ENCODE measurements at places on chromosomes 4 and X.

- no peak for DNase-seq
Measured at GRCh38 chr4:84224522-84224921, 274.6 kb downstream of the NKX6-1 start.

GRCh38 chr4:27414887-27415731 lies 554.5 kb downstream of the STIM2 start:
- DNase-seq: no peak

DNA sequence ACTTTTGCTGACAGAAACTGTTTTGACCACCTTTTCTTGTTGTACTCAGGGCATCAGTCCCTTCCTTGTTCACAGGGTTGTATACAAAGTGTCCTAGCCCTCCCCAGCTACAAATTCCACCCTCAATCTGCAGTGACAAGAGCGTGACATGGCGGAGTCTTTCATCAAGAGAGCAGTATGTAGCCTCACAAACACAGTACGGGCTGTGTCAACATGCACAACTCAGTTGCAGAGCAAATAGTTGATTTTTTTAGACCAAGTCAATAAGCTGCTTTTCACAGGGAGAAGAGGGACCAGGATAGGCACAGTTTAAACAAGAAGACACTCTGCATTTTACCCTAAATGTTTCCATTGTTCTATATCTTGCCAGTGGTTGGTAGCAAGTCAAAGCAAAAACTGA lies 8.6 kb upstream of the HS6ST2 start:
- DNase-seq: no peak

GRCh38 chrX:64184396-64184795 lies 21.1 kb downstream of the AMER1 start:
- DNase-seq: no peak

DNA sequence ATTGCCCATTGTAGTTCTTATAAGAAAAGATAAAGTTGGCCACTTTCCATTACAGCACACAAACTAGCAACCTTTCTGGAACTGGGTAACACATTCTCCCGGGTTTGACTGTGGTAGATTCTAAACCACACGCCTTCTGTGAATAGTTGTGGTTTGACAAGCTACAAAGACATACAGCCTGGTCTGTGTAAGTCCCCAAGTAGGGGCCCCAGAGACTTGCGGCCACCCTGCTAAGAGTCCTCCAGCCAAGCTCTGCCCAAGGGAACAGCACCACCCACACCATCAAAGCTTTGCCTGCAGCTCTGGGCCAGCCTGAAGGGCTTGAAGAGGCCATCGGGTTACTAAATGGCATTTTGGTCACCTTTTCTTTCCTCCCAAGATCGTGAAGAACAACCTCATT lies 203.4 kb downstream of the MAML3 start:
- no peak for DNase-seq

GRCh38 chrX:70613295-70613694 lies 168.7 kb downstream of the DLG3 start:
- no peak for DNase-seq

DNA sequence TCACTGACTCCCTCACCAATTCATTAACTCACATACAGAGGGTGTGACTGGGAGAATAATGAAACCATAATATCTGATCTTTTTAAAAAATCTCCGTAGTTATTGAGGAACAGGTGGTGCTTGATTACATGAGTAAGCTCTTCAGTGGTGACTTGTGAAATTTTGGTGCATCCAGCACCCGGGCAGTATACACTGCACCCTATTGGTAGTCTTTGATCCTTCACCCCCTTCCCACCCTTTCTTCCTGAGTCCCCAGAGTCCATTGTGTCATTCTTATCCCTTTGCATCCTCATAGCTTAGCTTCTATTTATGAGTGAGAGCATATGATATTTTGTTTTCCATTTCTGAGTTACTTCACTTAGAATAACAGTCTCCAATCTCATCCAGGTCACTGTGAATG lies 1143.8 kb downstream of the PCDH19 start:
- no peak for DNase-seq

- DNase-seq: peak; percentile 89
Measured at GRCh38 chrX:131729295-131729694, 185.4 kb downstream of the OR13H1 start.

Measured in midbrain (tissue), 1 donor.